Left cardiac atrium (tissue), 4 donors: ENCODE measurements at places on chromosomes 3 and 15. TPM values are rescaled to one million over a fixed set of nuclear protein-coding genes. Genes with fewer than 3 reads are reported as not detected.

DNA sequence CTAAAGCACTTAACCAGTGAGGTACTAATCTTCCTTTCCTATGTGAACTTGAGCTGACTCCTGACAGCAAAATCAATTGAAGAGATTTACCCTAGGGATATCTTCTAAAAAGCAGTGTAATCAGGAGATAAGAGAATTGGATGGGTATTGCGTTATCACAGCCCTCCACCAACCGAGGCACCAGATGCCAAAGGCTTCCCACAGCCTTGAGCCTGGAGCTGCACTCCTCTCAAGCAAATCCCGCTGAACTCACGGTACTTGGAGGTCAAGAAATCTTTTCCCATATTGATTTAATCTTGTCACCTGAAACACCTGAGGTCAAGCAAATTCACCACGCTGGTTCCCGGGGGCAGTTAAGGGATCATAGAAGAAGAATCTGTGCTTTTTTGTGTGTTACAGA lies 346.8 kb downstream of the TBL1XR1 start:
- DNase-seq: no peak

DNA sequence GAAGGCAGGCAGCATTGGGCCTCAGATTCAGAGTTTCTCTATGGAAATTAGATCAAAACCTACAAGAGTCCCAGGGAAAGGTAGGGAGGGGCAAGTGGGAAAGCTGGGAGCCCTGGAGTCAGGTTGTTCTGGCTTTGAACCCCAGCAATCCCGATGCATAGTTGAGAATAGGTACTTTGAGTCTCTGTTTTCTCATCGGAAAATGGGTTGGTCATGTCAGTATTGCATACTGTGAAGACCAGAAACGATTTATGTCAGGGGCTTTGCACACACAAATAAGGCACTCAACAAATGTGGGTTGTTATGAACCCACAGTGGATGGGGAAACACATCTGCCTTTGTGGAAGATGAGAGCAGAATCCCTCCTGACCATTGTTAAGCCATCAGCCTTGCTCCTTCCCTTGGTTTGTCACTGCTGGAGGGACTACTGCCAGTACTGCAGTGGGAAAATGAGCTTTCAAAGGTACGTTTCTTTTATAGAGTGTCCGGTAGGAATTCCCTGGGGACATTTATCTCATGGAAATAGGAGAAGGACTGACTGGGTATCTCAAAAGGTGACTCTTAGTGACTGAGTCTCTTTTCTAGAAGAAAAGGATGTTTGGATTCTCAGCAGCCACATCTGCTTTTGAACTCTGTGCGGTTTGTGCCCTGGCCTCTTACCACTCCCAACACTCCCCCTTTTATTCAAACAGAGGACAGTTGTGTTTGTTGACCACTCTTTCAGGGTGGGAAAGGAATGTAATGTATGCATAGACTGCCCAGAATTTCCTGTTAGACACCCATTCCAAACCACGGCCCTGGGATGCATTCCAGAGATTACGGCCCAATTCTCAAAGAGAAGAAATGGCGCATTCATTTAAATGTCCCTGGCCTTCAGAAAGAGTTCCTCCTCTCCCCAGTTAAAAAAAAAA lies 54.6 kb upstream of the VILL start:
- DNase-seq: no peak

DNA sequence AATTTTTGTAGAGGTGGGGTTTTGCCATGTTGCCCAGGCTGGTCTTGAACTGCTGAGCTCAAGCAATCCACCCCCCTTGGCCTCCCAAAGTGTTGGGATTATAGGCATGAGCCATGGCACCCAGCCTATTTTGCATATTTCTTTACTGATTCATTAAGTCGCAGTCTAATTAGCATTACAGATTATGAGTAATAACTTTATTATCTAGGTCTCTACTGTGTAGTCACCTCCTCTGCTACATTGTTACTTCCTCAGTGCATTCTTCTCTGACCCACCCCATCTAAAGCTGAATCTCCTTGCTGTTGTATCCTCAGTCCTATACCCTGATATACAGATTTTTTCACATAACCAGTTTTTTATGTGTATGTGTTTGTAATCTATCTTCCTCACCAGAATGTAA lies 61.7 kb downstream of the TFDP2 start:
- DNase-seq: no peak

- no peak for DNase-seq
These were observed 20.5 kb downstream of the SLC35A5 start for GRCh38 chr3:112582244-112582874.

The SLC12A1 gene
- not detected for total RNA-seq

The CORO2B gene
- total RNA-seq: 8.5 TPM

The CTDSPL2 gene
- 19.4 TPM for total RNA-seq

The KIF9 gene
- total RNA-seq: 8.0 TPM
